ENCODE measurements at places on chromosomes 1 and 21.

GRCh38 chr1:176691251-176692228, 228.6 kb downstream of the PAPPA2 start:
- peak; percentile 70 for DNase-seq

- peak; percentile 87 for DNase-seq
Measured at GRCh38 chr1:27643600-27644368, 8.8 kb upstream of the FGR start.

- no peak for DNase-seq
Measured at GRCh38 chr1:208192995-208193394, 51.2 kb downstream of the PLXNA2 start.

GRCh38 chr1:225890346-225891228, 1.6 kb upstream of the LEFTY1 start:
- no peak for DNase-seq

DNA sequence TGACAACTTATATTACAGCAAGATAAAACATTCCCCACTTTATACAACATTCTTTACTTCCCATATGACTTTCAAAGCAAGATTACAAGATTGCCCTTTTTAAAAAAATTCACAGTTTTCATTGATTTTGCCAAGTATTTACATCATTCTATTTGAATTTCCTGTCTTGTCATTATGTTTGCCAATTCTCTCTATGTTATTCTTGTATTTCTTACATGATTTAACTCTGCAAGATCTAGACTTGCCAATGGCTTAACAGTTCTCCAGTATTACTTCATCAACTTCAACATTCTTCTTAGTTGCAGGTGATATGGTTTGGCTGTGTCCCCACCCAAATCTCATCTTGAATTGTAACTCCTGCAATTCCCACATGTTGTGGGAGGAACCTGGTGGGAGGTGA, 31.6 kb downstream of the FMO4 start:
- no peak for DNase-seq

DNA sequence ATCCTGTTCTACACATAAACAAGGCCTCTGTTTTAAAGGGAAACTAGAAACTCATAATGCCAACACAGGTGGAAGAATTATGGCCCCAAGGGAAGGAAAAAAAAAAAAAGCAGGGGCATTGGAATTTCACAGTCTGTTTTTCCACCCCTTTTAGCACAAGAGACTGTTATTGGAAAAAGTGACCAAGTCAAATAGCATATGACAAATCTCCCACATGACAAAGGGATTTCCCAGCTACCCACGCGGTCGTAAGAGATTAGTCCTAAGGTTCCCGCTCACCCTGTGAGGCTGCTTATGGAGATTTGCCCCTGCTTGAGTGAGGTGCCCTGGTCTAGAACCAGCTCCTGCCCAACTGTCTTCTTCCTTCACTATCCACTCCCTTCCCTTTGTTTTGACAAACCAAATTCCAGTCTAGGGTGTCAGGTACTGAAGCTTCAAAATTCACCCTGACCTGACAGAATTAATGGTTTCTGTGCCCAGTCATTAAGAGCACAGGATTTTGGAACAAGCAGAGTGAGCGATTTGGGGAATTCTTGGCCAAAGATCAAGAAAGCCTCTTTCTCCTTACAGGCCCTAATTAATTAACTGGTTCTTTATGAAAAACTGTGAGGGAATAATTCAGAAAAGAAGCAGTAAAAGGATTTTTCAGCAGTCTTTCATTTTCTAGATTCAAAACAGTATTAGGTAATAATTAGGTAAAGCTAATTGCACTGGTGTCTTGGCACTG, 107.3 kb downstream of the NMNAT2 start:
- no peak for DNase-seq

DNA sequence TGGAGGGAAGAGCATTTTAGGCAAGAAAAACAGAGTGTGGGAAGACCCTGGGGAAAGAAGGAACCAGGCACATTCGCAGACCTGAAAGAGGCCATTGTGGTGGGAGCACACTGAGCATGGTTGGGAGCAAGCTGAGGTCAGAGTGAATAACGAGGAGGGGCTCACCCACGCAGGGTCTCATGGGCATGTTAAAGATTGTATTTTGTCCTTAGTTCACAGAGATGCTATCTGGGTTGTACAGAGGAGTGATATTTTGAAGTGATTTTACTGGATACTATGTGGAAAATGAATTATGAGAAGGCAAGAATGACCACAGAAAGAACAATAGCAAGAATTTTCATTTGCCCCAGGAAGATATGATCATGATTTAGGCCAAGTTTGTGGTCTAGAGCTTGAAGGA, 578.3 kb upstream of the NR5A2 start:
- no peak for DNase-seq

GRCh38 chr1:71087713-71088112, 6.9 kb upstream of the ZRANB2 start:
- no peak for DNase-seq

GRCh38 chr1:67575861-67576260, 109.1 kb upstream of the GADD45A start:
- no peak for DNase-seq

DNA sequence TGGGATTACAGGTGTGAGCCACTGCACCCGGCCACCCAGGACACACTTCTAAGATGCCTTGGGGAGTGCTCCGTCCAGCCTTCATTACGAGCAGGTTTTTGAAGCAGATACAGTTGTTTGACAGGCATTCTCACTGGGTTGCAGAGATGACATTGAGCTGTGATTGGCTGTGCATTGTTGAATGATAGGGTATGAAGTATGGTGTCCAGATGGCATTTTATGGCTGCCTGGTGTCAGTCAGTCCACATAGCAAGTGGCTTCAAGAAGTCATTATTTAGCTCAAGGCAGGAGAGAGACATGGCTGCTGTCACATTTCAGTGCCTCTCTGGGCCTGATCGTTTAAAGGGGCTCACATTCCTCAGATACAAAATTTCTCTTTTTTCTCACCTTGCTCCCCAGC, 14.8 kb upstream of the PADI2 start:
- DNase-seq = no peak

- no peak for DNase-seq
Measured at GRCh38 chr1:241999026-241999425, at the start of gene MAP1LC3C. TSS of gene MAP1LC3C (minus strand) at chr1:241999098. CDS start at chr1:241999008, 90 bp downstream.

- no peak for DNase-seq
Measured at GRCh38 chr1:158335213-158335532, 3.8 kb upstream of the CD1B start.

- DNase-seq = no peak
Measured at GRCh38 chr1:240399381-240399780, 212.6 kb downstream of the GREM2 start.

GRCh38 chr1:29635501-29636263, 399.4 kb downstream of the PTPRU start:
- no peak for DNase-seq

- DNase-seq = no peak
Measured at GRCh38 chr1:53620061-53620855, 118.7 kb downstream of the GLIS1 start.

GRCh38 chr1:202170726-202171125, 10.3 kb upstream of the PTPN7 start:
- DNase-seq = no peak

DNA sequence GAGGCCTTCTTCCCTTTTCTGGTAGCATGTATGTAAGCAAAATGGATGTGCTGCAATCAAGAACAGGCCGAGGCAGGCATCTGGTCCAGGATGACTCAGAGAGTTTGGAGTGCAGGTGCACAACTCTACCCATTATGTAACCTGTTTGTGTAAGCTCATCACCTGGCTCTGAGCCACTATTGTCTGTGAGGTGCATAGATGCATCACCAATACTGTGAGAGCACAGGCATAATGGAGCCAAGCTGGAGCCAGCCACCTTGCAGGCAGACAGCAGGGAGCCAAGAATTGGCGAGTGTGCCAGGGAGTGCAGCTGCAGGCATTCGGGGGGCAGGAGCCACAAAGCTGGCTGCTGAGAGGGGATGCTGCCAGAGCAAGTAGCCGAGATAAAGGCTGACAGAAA, 549.9 kb upstream of the RGS18 start:
- no peak for DNase-seq

GRCh38 chr1:7506454-7507284, 264.4 kb upstream of the VAMP3 start:
- DNase-seq = no peak

GRCh38 chr1:117567976-117568375, 37.9 kb upstream of the TENT5C start:
- DNase-seq = no peak

DNA sequence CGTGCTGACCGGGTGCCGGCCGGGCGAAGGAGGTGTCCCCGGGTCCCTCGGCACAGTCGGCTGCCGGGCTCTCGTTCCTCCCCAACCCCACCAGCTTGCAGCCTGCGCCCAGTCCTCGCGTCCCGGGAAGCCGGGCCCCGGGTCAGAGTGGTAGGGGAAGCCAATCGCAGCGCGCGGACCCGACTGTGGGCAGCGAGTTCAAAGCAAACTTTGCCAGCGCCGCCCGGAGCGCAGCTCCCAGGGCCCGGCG, 328 bp downstream of the MYCL start:
- DNase-seq = peak; percentile 41

DNA sequence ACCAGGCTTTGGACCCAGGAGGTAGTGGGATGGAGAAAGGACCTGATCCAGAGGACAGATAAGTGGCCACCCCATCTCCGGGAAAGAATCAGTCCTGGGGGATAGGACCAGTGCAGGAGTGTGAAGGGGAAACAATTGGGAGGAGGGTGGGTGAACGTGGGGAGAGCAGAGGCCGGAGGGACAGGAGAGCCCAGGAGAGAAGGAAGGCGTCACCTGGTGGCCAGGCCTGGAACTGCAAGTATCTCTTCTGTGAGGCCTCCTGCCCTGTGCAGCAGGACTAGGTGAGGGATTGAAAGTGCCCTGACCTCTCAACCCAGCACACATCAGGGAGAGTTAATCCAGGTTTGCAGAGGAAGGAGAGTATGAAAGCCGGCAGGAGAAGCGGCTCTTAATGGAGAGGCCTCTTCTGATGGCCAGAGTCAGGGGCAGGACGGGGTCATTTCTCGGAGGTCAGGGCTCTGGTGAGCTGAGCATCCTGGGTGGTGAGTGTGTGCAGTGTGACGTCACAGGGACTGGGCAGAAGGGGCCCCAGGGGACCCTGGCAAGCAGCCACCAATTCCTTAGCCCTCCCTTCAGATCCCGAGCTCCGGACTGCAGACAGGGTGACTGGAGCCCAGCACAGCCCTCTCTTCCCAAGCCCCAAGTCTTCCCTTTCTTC, 9.2 kb upstream of the LAD1 start:
- DNase-seq = peak; percentile 83

DNA sequence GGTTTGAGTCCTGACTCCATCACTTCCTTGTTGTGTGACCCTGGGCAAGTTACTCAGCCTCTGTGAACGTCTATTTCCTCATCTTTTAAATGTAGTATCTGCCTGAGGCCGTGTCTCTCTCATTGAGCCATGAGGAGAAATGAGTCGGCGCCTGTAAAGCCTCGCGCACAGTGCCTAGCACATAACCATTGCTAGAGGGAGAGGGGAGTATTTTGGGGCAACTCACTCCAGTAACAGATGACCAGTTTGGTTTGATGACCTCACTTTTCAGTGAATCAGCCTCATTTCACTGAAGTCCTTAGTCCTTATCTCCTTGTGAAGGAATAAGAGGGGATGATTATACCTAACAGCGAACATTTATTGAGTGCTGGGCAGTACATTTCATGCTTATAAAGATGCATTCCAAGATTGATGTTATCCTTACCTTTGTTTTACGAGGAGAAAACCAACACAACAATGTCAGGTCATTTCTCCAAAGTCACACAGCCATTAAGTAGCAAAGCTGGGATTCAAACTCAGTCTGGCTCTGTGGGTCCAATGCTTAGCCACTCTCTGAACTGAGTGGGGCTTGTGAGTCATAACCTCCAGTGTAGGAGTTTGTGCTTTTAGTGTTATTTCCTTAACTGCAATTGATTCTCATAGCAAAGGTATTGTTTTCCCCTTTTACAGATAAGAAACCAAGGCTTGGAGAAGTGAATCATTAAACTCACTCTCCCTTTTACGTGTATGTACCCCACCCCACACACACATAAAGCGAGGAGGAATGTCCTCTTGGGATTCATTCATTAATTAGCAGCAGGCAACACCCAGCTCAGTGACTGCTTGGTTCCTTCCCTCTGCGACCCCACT, 25.9 kb downstream of the KCNC4 start:
- peak; percentile 29 for DNase-seq

DNA sequence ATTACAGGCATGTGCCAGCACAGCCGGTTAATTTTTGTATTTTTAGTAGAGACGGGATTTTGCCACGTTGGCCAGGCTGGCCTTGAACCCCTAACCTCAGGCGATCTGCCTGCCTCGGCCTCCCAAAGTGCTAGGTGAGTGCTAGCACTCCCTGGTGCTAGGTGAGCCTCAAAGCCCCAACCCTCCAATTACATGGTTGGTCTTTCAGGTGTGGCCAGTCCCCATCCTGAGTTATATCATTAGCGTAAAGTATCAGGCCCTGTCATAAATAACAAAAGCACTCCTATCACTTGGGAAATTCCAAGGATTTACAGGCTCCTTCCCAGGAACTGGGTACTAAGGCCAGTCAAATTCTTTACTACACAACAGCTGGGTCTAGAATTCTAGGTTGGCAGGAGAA, 138.0 kb downstream of the PIK3R3 start:
- DNase-seq = no peak

DNA sequence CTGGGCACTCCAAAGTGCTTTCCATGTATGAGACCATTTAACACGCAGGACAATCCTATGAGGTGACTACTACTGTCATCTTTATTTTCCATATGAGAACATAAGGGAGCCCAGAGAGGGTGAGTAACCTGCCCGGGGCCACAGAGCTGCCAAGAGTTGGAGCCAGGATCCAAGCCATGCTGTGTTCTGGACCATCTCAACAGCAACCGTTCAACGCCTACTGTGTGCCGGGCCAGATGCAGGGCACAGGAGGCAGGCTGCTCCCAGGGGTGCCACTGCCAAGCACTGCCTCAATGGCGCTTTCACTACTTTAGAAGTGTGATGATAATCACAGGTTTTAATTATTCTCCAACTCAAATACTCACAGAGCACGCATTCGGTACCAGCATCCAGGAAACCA, 3.8 kb downstream of the ALDH4A1 start:
- no peak for DNase-seq

- DNase-seq = no peak
Measured at GRCh38 chr1:63784489-63785390, 10.9 kb downstream of the ROR1 start.

GRCh38 chr1:227928811-227929375, 18.8 kb downstream of the WNT9A start:
- no peak for DNase-seq

DNA sequence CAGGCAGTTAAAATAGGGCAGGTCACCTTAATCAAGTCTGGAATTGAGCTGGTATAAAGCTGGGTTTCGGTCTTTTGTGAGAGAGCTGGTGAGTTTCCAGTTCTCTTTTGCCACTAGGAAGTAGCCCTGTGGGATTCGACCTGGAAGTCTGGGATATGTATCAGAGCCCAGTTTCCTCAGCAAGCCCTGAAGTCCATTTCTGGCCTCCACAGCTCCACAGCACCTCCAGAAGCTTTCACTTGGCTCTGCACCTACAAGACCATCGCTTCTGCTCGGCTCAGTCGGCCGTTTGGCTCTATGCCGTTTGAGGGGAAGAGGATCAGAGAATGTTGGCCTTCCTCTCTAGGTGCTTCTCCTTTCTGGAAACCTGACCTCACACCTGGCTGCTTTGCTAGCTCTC, 148.0 kb downstream of the GALNT2 start:
- DNase-seq = no peak

Measured in hematopoietic multipotent progenitor cell treated with erythropoietin and hydrocortisone succinate and interleukin-3 and kit ligand, for 6 days (in vitro differentiated cells).